ENCODE measurements at places on chromosomes 7 and 10. TPM values are rescaled to one million over a fixed set of nuclear protein-coding genes. Genes with fewer than 3 reads are reported as not detected.

Gene EMX2
- not detected for total RNA-seq

Gene MYOZ1
- 4.0 TPM for total RNA-seq

DNA sequence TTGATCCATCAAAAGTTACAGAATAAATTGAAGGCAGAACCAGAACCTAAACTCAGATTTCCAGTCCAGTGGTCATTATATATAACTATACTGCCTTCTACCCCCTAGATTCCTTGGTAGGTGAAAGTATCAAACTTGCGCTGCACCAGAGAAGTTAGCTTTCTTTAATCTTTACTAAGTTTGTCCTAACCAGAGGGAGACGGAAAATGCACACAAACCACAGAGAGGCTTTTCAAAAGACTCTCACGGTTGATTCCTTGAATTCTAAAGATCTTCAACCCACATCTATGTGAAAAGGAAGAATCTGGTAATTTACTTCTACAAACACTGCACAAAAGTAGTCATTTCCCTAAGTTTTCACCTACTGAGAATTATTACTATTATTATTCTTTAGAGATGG is 18.2 kb upstream of the KIAA1549 start:
- H3K36me3 ChIP-seq, result no peaks in the 10 kb centered on the region
- no peaks in the 10 kb centered on the region for H3K4me1 ChIP-seq
- peaks cover 6% of the 10 kb centered on the region for H3K27me3 ChIP-seq
- H3K4me3 ChIP-seq, result no peak overlapping the region
- no peak overlapping the region for H3K27ac ChIP-seq

GRCh38 chr10:70115948-70116682 is 16.5 kb downstream of the AIFM2 start:
- peaks cover 14% of the 10 kb centered on the region for H3K36me3 ChIP-seq
- peaks cover 13% of the 10 kb centered on the region for H3K27me3 ChIP-seq
- H3K27ac ChIP-seq, result peak overlapping the region; percentile 96
- H3K4me3 ChIP-seq, result no peak overlapping the region
- peak; percentile 61 for DNase-seq

- no peak overlapping the region for H3K4me3 ChIP-seq
- H3K4me1 ChIP-seq, result no peaks in the 10 kb centered on the region
- no peaks in the 10 kb centered on the region for H3K36me3 ChIP-seq
- peaks cover 1% of the 10 kb centered on the region for H3K27me3 ChIP-seq
- no peak for DNase-seq
These were observed 26.1 kb upstream of the CTNNA3 start for GRCh38 chr10:67722113-67722512.

Gene VIM
- 6,235 TPM for total RNA-seq

DNA sequence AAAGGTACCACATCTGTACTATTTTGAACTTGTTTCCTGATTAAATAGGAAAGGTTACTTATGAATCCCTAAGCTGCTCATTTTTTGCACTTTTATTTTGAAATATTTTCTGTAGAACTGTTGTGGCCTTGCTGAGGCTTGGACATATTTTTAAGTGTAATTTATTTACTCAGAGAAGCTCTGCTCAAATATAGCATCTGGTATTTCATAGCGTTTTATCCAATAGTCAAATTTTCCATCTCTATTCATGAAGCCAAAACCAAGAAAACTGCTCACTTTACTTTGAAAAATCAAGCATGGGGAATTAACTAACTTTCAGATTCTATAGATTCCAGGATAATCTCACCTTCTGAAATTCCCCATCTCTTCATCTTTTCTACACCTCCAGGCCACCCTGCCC is 6.6 kb upstream of the FAM3C start:
- DNase-seq, result no peak
- H3K4me3 ChIP-seq, result no peak overlapping the region
- H3K27me3 ChIP-seq, result no peaks in the 10 kb centered on the region
- no peaks in the 10 kb centered on the region for H3K36me3 ChIP-seq
- H3K27ac ChIP-seq, result no peak overlapping the region
- H3K4me1 ChIP-seq, result no peaks in the 10 kb centered on the region

Gene FAM131B
- total RNA-seq, result 1.0 TPM

Gene PPP1R3A
- total RNA-seq, result not detected

GRCh38 chr10:98391578-98391991 is 23.4 kb downstream of the PYROXD2 start:
- no peak overlapping the region for H3K4me3 ChIP-seq
- peaks cover 3% of the 10 kb centered on the region for H3K4me1 ChIP-seq
- peaks cover 5% of the 10 kb centered on the region for H3K36me3 ChIP-seq

Gene GATA3
- 70.9 TPM for total RNA-seq

- peak; percentile 49 for DNase-seq
- peaks cover 21% of the 10 kb centered on the region for H3K27me3 ChIP-seq
- peak overlapping the region; percentile 99 for H3K27ac ChIP-seq
- peak overlapping the region; percentile 99 for H3K4me3 ChIP-seq
These were observed 613 bp downstream of the AP5Z1 start for GRCh38 chr7:4775848-4776623.

DNA sequence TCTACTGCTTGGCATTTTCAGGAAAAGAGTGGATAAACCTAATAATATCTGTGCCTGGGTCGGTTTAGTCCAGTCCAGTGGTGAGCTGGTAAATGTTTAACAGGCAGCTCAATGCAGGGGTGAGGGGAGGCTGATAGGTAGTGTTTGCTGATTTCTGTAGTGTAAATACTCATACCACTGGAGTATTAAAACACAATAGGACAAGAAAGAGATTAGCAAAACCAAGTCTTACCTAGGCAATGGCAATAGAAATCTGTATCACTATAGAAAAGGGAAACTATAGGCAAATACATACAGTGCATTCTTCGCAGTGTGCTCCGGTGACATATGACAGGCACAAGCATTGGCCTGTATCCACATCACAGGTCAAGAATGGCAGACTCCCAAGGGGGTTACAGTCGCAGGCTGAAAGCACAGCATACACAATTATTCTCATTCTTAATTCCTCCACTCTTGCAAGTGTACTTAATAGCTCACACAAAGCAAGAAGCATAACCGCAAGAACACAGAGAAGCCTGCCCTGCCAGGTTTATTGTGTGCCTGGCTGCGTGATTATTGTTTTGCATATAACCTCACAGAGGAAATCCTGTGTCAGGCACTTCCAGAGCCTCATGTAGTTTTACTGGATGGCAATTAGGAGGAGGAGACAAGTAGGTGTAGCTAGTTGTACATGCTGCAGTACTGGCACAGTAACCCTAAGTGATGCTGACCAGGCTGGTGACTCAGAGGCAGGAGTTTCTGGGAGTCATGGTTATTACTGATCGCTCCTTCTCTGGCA is 35.0 kb downstream of the LAMB4 start:
- peak overlapping the region; percentile 95 for H3K27ac ChIP-seq
- H3K27me3 ChIP-seq, result peaks cover 2% of the 10 kb centered on the region
- no peak for DNase-seq
- no peaks in the 10 kb centered on the region for H3K36me3 ChIP-seq
- peaks cover 54% of the 10 kb centered on the region for H3K4me1 ChIP-seq
- no peak overlapping the region for H3K4me3 ChIP-seq

GRCh38 chr10:59709395-59710125 is at the start of gene SLC16A9:
SLC16A9 (minus strand) TSS chr10:59709850; CDS start chr10:59684291, 25,559 bp downstream.
- H3K4me1 ChIP-seq, result peaks cover 7% of the 10 kb centered on the region
- H3K36me3 ChIP-seq, result no peaks in the 10 kb centered on the region
- no peaks in the 10 kb centered on the region for H3K27me3 ChIP-seq
